ENCODE measurements at places on chromosomes 12 and 14. TPM values are rescaled to one million over a fixed set of nuclear protein-coding genes. Genes with fewer than 3 reads are reported as not detected.
A peak's percentile ranks its signal among the peaks of the same experiment; 100 is the strongest.

DNA sequence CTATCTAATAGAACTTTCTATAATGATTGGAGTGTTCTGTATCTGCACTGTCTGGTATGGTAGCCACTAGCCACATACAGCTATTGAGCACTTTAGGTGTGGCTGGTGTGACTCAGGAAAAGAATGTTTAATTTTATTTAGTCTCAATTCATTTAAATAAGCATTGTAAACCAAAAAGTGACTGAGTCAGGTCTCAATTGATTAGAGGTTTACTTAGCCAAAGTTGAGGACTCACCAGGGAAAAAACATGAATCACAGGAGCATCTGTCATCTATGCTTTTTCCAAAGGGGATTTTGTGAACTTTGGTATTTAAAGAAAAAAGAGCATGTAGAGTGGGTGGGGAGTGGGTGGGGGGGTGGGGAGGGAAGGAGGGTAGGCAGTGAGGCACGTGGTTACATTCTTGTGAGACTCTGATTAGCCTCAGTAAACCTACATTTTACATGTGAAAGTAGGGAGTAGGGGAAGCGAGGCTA, 473.1 kb downstream of the ATP23 start:
- H3K4me1 ChIP-seq, result peaks cover 55% of the 10 kb centered on the region
- no peaks in the 10 kb centered on the region for H3K36me3 ChIP-seq
- no peak for DNase-seq
- peak overlapping the region; percentile 32 for H3K27ac ChIP-seq
- no peak overlapping the region for H3K4me3 ChIP-seq
- H3K27me3 ChIP-seq, result no peaks in the 10 kb centered on the region

DNA sequence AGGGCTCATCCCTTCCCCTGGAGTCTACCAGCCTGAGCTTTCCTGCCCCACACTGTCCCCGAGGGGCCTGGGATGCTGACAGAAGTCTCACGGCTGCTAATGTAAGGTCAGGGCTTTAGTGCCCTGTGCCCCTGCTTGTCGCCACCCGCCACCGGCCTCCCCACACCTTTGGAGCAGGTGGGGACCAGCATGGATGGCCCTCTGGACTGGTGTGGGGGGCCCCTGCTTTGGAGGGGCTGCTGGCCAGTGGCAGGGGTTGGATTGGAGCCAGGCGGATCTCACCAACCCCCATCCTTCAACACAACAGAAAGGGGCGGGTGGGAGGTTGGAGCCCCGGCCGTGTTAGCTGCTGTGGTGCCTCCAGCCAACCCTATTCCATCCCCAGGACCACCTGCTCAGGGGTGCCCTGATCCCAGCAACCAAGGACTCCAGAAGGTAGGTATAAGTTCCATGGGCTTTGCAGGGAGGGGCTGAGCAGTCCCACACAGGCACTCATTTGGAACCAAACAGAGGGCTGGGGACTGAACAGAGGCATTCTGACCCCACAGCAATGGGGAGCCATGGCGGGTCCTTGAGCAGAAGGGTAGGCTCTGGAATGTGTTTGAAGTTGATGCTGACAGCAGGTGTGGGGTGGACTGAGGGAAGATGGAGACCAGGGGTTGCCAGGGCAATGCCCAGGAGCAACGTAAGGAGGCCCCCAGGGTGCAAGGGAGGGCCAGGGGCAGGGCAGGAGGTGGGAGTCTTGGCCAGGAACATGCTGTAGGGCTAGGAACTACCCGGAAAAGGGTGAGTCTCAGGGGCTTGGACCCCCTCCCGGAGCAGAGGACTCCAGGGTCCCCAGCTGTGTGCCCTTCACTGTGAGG, 145.1 kb upstream of the C14orf180 start:
- peaks cover 15% of the 10 kb centered on the region for H3K27me3 ChIP-seq
- peaks cover 11% of the 10 kb centered on the region for H3K4me1 ChIP-seq
- DNase-seq, result no peak

RIPK3 gene
- 2.2 TPM for total RNA-seq

GARIN6 gene
- total RNA-seq, result not detected

DPY19L2 gene
- 19.0 TPM for total RNA-seq

Data from mesothelial cell of epicardium (in vitro differentiated cells).